Islet precursor cell (in vitro differentiated cells): ENCODE measurements at places on chromosomes 1 and 21.
A peak's percentile ranks its signal among the peaks of the same experiment; 100 is the strongest.

DNA sequence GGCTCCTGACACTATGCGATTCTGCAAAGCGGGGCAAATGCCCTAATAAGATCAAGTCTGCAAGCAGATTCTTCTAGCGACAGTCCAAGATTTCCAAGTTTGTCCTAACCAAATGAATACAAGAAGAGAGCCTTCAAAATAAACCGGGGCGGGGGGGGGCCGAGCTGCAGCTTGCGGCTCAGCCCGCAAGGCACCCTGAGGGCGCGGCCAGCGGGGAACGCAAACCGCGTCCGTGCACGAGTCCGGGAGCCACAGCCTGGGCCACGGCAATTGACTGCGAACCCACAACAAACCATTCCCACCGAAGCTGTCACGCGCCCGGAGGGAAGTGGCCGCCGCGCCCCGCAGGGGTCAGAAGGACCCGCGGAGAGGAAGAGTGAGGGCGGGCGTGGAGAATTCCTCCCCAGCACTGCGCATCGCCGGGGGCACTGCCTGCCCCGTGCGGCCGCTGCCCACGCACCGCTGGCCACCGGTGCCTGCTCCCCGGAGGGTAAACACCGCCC is 687 bp downstream of the TGFBR3 start:
- no peak for DNase-seq

DNA sequence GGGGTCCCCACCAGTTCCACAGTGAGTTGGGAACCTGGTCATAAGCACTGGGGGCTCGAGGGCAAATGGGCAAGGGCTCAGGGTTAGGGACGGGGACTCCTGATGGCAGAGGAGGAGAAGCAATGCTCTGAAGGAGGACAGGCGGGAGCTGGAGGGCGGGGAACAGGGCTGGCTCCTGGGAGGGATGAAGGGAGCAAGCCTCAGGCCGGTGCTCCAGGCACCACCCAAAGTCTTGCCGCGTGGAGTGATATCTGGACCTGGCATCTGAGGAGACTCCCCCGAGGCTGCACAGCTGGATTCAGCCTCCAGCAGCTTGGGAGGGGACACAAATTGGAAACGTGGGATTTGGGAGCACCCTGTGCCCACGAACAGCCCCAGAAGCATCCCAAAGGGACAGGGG is 11.0 kb downstream of the MEGF6 start:
- DNase-seq: no peak

- DNase-seq: no peak
Measured at GRCh38 chr1:90335558-90335957, 340.6 kb downstream of the ZNF326 start.

- DNase-seq: peak; percentile 82
Measured at GRCh38 chr1:199593475-199593874, 434.0 kb upstream of the NR5A2 start.

- no peak for DNase-seq
Measured at GRCh38 chr1:240998441-240999015, 358.5 kb downstream of the RGS7 start.

DNA sequence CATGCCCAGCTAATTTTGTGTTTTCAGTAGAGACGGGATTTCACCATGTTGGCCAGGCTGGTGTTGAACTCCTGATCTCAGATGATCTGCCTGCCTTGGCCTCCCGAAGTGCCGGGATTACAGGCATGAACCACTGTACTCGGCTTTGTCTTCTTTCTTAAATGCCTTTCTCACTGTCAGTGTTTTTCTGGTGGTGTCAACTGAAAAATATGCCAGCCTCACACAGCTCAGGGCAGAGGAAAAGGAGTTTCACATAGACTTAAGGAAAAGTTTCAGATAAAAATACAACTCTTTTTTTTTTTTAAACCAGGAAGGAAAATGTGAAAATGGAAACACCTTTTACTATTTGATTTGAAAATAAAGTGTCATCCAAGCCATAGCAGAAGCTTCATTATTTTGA is 4.6 kb upstream of the MAB21L3 start:
- DNase-seq: no peak

GRCh38 chr1:225481738-225482137 is 53.9 kb upstream of the LBR start:
- DNase-seq: peak; percentile 56

DNA sequence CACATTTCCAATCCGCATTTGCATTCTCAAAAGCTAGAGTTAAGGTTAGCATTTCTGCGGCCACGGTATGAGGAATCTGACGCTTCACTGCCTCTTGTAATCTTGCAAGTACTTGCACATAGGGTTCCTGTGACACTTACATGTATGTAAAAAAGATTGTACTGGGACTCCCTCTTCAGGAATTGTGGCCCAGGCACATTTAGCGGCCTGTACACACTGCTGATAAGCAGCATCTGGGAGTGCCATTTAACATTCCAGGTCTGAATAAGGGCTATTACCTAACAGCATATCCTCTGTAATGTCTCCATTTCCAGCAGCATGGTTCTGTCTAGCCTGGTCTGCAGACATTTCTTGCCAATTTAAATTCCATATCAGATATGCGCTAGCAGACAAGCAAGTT is 75.7 kb downstream of the AXDND1 start:
- peak; percentile 78 for DNase-seq

DNA sequence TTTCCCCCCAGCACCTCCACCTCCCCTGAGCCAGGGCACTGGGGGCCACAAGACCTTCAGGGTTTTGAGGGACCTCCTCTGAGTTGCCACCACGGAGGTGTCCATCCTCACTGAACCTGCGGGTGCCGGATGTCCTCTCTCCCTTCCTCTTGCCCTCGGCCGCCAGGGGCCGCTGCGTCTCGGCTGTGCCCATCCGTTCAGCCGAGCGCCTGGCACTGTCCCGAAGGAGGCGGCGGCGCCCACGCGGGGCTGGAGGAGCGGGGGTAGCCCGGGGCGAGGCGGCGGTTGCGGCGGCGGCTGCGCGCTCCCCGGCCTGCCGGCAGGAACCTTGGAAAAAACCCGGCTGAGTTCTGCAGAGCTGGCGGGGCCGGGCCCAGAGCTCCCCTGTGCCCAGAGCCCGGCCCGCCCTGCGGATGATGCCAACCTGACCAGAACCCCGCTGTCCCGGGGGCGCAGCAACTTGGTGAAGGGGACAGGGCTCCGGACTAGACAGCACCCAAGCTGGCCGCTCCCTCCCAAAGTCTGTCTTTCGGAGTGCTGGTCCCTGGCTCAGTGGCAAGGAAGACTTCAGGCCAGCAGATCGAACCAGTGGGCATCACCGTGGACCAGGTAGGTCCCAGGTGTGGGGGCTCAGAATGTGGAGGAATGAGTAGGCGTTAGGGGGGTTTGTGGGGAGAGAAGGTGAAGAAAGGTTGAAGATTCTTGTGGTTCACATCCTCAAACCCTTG is 3.7 kb upstream of the PPM1J start:
- peak; percentile 87 for DNase-seq

DNA sequence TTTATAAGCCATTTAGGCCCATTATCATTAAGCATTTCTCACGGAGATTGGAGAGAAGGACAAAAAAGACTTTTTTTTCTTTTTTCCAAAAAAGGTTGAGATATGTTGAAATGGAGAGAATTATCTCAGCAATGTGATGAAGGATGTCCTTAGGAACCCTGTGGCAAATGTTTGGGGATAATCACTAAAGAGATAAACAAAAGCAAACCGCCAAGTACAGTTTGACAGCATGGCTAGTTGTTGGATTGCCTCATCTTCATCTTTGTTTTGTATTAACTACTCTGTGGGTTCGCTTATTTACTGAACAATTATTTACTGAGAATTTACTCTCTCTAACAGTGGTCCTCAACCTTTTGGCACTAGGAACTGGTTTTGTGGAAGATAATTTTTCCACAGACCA is 97.4 kb upstream of the HP1BP3 start:
- no peak for DNase-seq

GRCh38 chr21:33688353-33688752 is 46.1 kb downstream of the ITSN1 start:
- no peak for DNase-seq

DNA sequence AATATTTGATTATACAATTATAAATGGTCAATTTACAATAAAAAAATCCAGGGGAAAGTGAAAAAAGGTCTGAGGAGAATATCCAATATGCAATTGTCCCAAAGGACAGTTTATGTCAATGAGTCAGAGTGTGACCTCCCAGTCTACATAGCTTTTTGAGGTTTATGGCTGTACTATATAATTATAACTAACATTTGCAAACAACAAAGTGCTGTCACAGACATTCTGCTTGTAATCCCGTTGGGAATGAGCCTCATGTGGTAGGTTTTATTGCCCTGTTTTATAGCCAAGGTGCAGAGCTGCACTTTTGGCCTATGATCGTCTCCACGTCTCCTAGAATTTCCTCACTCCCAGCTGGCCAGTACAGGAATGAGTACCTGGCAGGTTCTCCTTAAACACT is 103.8 kb downstream of the ADSS2 start:
- no peak for DNase-seq

- no peak for DNase-seq
Measured at GRCh38 chr1:241641773-241642592, 1.8 kb upstream of the CHML start.

DNA sequence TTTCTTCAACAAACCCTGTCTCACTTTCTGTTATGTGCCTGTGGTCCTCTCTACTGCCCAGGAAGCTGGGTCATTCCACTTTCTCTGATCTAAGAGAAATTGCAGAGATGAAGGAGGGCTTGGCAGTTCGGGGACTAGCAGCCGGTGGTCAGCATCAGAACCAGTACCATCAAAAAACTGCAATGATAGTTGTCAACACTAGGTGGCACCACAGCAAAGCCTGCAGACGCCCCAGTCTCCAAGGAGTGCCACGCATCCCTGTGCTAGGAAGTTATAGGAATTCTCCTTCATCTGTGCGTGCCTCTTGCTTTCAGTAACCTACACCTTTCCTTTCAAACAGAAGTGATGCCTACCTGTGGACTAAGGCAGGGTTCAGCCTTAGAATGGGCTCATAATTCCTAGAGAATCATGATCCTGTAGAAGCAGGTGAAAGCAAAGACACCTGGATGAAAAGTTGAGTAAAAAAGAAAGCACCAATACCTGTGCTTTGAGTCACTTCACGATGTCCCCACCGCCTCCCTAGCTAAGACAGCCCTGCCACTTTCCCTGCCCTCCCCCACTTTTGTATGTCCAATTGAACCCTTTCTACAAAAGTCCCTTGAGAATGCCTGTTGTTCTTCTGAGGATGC is 129.2 kb downstream of the ADAMTS1 start:
- DNase-seq: peak; percentile 77

GRCh38 chr1:206663362-206663761 is 21.3 kb upstream of the MAPKAPK2 start:
- no peak for DNase-seq

DNA sequence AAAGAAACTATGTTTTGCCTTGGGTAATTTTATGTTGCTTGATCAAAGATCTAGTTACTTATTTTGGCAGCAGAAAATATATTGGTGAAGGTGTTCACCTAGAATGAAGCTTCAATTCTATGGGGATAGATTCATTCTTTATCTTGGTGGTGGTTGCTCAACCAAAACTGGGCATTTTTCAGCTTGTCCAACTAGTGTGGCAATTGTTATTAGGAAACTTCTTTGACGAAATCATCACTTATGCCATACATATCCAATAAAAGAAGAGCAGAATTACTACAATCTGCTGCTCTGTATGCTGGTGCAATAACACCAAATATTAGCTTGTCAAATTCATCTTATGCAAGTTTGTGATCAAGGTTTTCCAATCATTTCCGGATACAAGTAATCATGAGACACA is 26.8 kb upstream of the TMPRSS15 start:
- DNase-seq: no peak

DNA sequence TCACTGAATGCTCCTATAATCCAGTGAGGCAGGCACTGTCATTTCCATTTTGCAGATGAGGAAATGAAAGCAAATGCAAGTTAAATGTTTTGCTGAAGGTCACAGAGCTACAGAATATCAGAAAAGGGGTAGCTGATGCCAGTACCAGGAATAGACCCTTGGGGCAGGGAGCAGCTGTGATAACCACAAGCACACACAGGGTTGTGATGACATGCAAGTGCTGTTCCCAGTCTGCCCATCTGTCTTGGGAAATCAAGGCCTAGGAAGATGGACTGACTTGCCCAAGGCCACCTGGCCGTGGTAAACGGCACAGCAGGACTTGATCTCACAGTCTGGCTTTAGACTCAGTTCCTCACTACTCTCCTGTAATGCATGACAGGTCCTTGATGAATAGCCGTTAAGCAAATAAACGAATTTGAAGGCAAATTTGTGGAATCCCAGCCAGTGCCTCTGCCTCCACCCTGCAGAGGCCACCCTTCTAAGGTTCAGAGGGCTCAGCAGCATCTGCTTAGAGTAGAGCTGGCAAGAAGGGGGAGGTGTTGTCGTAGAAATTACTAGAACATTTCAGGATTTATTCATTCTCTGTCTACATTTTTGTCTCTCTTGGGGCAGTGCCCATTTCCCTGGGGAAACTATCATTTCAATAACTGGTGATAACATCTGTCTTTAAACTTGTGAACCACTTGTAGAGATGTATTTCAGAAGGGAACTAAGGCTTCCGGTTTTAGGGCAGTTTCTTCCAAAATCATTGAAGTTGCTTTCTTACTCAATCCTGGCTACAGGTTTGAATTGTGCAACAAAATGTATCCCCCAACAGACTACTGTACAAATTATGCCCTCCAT is 53.2 kb upstream of the MRPS6 start:
- no peak for DNase-seq

- peak; percentile 73 for DNase-seq
Measured at GRCh38 chr1:116574581-116575291, 3.9 kb upstream of the CD58 start.

- DNase-seq: no peak
Measured at GRCh38 chr1:22376976-22377375, 74.7 kb upstream of the ZBTB40 start.

DNA sequence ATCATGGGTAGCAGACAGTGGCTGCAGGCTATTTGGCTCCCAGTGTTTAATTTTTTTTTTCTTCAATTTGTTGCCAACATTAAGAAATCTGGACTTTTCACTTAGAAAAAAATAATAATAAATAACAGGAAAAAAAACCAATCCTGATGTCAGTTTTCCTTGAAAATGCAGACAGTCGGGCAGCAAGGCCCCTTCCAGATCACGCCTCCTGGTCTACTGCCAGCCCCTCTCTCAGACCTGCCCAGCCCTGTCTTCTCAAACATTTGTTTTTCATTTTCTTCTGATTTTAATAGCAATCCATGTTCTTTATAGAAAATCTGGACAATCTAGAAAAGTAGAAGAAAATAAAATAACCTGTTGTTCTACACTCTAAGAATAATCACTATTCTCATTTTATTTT is 15.5 kb downstream of the IFNGR2 start:
- no peak for DNase-seq

- DNase-seq: no peak
Measured at GRCh38 chr21:25636727-25637126, 2.3 kb upstream of the JAM2 start.

DNA sequence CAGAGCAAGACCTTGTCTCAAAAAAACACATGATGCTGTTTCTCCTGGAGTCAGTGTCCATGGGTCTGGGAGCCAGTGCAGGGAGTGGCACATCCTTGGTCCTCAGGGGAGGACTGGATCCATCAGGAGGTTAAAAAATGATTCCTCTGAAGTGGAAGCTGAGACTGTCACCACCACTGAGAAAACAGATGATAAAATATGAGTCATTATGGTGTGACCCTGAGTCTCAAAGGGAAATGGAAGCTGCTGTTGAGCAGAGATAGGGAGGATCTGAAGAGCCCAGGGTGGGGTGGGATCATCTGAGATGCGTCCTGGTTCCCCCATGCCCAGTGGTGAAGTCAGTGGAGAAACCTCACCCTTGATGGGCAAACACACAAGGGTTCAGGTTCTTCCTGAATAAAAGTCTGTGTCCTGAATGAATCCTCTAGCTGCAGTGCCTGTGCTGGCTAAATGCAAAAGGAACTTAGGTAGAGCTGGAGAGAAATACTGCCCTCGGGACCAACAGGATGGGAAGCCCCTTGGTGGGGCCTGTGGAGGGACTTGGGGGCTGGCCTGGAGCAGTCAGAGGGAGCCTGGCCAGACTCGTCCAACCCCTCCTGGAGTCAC is 61.6 kb upstream of the TENT5B start:
- DNase-seq: peak; percentile 39

GRCh38 chr1:107450899-107451664 is 310.2 kb downstream of the NTNG1 start:
- no peak for DNase-seq
